Activated CD8-positive, alpha-beta memory T cell treated with anti-CD3 and anti-CD28 coated beads for 36 hours (primary cell): ENCODE measurements at places on chromosomes 3 and 15. TPM values are rescaled to one million over a fixed set of nuclear protein-coding genes. Genes with fewer than 3 reads are reported as not detected.

CILP gene
- total RNA-seq, result not detected

PYGO1 gene
- total RNA-seq, result 0.08 TPM

KBTBD13 gene
- not detected for total RNA-seq

LAMB2 gene
- not detected for total RNA-seq

SLC35G2 gene
- total RNA-seq, result 3.7 TPM

IQSEC1 gene
- 21.4 TPM for total RNA-seq

NEO1 gene
- total RNA-seq, result 5.4 TPM

LRRC28 gene
- total RNA-seq, result 17.0 TPM

SLC22A14 gene
- total RNA-seq, result not detected

LEKR1 gene
- 0.48 TPM for total RNA-seq

ALS2CL gene
- 0.69 TPM for total RNA-seq

SQOR gene
- 63.8 TPM for total RNA-seq

RAB6B gene
- total RNA-seq, result 0.57 TPM

CTSH gene
- total RNA-seq, result 7.4 TPM

TSEN2 gene
- 32.9 TPM for total RNA-seq

STAB1 gene
- total RNA-seq, result not detected

SPRED1 gene
- total RNA-seq, result 2.5 TPM

SPTSSB gene
- total RNA-seq, result not detected

XCR1 gene
- total RNA-seq, result not detected

CHRNA7 gene
- not detected for total RNA-seq

OSTN gene
- not detected for total RNA-seq

ARNT2 gene
- not detected for total RNA-seq
